SHP77 (cell line): ENCODE measurements at places on chromosomes 4 and X.

GRCh38 chr4:85824166-85824945 lies 349.4 kb downstream of the ARHGAP24 start:
- no peak for DNase-seq

DNA sequence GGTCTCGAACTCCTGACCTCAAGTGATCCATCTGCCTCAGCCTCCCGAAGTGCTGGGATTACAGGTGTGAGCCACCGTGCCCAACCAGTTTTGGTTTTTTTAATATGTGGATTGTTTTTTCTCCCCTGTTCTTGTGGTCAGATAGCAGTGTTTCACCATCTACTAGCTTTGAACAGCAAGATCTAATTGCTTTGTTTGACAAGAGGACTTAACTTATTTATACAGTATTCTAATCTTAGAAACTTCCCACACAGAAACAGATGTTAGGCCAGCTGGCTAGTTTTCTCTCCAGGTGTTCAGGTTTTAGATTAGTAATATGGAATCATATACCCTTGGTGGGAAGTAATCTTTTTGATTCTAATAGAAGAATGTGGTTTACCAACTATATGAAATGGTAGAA lies 12.9 kb downstream of the ING2 start:
- DNase-seq = no peak

- DNase-seq = no peak
Observed at GRCh38 chr4:119039779-119040178, 95.9 kb upstream of the MYOZ2 start.

- DNase-seq = no peak
Observed at GRCh38 chr4:138707746-138708677, 307.6 kb upstream of the NOCT start.

DNA sequence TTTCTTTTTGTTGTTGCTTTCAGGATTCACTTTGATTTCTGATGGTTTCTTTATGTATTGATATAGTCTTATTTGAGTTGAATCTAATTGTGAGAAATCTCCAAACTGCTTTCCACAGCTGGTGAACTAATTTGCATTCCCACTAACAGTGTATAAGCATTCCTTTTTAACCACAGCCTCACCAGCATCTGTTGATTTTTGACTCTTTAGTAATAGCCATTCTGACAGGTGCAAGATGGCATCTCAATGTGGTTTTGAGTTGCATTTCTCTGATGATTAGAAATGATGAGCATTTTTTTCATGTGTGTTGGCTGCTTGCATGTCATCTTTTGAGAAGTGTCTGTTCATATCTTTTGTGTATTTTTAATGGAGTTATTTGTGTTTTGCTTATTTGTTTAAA lies 1023.1 kb downstream of the SH3BGRL start:
- DNase-seq = no peak

DNA sequence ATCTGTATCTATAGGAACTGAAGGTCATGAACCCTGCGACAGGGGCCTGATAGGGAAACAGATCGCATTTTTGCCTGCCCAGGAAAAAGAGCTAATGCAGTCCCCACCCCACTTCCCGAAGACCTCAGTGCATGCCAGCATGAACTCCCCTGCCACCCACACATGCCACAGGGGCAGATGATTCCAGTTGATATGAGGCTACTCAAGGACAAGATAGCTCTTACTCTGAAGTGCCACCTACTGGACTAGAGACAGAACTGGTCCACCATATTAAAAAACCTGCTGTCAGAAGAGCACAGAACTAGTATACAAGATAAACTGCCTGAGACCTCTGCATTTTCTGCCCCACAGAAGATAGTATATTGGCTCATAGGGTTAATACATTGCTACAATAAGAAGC lies 68.0 kb downstream of the YIPF7 start:
- DNase-seq = peak; percentile 0

- DNase-seq = no peak
Observed at GRCh38 chr4:101081166-101081565, 266.2 kb downstream of the PPP3CA start.

DNA sequence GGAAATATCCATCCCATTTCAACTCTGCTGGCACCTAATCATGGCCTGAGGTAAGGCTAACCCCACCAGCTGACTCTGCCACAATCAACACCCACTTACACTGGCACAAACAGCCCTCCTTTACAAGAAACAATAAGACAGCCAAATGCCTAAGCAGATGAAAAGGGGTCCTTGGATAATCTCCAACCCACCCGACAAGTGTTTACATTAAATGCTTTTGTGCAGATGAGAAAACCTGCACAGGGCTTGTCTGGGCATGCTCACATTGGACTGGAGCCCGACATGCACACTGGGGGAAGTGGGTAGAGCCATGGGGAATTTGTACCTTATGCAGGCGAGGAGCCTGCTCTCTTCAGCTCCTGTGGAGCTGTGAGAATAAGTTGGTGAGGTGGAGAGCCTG lies 138.9 kb upstream of the ITM2A start:
- no peak for DNase-seq

- no peak for DNase-seq
Observed at GRCh38 chrX:70592091-70592490, 147.5 kb downstream of the DLG3 start.
